ENCODE measurements at places on chromosomes 2 and 18.

DNA sequence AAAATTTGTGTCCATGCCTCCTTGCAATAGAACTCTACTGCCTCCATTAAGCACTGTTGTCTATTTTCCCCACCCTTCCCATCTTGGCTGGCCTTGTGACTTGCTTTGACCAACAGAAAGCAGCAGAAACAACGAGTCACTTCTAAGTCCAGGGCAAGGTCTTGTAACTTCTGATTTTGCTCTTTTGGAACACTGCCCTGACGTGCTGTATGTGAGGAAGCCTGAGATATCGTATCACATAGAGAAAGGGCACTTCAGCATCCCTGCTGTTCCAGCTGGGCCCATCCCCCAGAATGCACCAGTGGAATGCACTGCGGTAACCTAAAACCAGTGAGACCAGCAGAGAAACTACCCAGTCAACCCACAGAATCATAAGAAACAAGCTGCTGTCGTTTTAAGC is 28.1 kb downstream of the NCKAP1 start:
- DNase-seq, result no peak

- DNase-seq, result peak; percentile 32
These were observed 814 bp downstream of the FZD7 start for GRCh38 chr2:202034249-202035088.

DNA sequence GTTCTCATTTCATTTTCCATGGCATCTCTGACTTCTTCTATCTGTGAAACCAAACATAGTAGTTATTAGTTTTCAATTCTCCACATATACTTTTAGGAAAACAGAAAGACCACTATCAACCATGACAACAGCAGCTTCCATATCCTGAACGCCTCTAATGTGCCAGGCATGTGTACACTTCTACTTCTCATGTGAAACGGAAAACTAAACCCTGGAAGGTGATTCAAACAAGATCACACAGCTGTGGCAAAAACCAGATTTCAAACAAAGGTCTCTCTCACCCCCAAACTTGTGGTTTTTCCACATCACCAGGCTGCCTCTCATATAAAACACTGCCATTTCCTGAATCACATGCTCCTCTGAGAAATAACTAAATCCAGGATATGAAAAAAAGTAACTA is 41.8 kb downstream of the PTCD3 start:
- DNase-seq, result no peak

DNA sequence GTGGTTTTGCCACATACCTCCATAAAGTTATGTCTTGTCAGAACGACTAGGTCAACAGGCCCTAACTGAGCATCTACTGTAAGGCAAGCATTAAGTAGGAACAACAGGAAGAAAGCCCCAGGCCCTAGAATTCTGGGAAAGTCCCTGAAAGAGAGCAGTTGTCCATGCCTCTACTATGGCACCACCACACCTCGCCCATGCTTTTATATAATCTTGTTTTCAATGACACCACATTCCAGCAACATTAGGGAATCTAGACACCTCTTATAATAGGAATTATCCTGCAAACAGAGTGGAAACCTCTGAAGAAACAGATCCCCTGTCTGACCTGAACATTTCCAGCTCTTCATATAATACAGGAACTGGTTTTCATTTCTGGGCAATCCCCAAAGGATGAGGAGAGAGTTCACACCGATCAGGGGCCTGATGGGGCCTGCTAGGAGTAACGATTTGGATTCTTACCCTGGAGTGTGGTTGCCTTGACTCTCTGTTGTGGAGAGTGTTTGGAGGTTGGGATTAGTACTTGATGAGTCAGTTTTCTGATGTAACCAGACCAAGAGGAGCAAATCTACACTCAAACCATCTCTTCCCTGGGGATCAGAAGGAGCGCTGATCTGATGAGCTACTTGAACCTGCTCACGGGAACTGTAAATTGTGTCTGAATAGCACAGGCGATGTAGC is 31.9 kb upstream of the CEP68 start:
- no peak for DNase-seq

GRCh38 chr2:6024784-6025183 is 332.6 kb downstream of the SOX11 start:
- no peak for DNase-seq
